Muscle of leg (tissue), 16 donors: ENCODE measurements at places on chromosomes 13 and 19. TPM values are rescaled to one million over a fixed set of nuclear protein-coding genes. Genes with fewer than 3 reads are reported as not detected.
A peak's percentile ranks its signal among the peaks of the same experiment; 100 is the strongest.

The TMEM221 gene
- 1.8 TPM for polyA plus RNA-seq

The ERICH6B gene
- polyA plus RNA-seq: 0.47 TPM

The MCEMP1 gene
- 0.15 TPM for polyA plus RNA-seq

The OR7D2 gene
- not detected for polyA plus RNA-seq

The PIN1 gene
- 79.6 TPM for polyA plus RNA-seq

The EFNA2 gene
- 2.7 TPM for polyA plus RNA-seq

- H3K27ac ChIP-seq: no peak overlapping the region
- H3K4me1 ChIP-seq: peaks cover 2% of the 10 kb centered on the region
- DNase-seq: no peak
- H3K36me3 ChIP-seq: peaks cover 71% of the 10 kb centered on the region
- H3K4me3 ChIP-seq: no peak overlapping the region
Measured at GRCh38 chr13:113178070-113178895, 19.8 kb downstream of the PROZ start.

DNA sequence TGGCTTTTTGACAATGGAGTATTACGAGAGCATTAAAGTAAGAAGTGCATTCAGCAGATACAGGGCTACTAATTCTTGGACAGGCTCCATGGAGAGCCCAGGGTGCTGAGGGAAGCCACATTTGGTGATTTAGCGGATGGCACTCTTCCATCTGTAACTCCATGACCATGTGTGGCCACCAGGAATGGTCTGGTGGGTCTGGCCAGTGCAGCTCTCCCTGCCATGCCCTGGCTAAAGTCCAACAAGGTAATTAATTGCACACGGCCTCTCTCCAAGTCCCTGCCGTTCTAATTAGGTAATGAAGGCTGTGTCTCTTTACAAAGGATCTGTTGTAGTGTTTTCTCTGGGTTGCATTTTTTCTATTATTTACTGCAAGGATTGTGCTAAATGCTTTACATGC is 4.3 kb upstream of the ZFR2 start:
- H3K27me3 ChIP-seq: peaks cover 18% of the 10 kb centered on the region
- H3K27ac ChIP-seq: no peak overlapping the region
- H3K4me3 ChIP-seq: no peak overlapping the region
- H3K4me1 ChIP-seq: no peaks in the 10 kb centered on the region
- H3K36me3 ChIP-seq: no peaks in the 10 kb centered on the region

GRCh38 chr19:5877427-5877826 is 7.1 kb upstream of the FUT5 start:
- H3K4me3 ChIP-seq: no peak overlapping the region
- no peak for DNase-seq

DNA sequence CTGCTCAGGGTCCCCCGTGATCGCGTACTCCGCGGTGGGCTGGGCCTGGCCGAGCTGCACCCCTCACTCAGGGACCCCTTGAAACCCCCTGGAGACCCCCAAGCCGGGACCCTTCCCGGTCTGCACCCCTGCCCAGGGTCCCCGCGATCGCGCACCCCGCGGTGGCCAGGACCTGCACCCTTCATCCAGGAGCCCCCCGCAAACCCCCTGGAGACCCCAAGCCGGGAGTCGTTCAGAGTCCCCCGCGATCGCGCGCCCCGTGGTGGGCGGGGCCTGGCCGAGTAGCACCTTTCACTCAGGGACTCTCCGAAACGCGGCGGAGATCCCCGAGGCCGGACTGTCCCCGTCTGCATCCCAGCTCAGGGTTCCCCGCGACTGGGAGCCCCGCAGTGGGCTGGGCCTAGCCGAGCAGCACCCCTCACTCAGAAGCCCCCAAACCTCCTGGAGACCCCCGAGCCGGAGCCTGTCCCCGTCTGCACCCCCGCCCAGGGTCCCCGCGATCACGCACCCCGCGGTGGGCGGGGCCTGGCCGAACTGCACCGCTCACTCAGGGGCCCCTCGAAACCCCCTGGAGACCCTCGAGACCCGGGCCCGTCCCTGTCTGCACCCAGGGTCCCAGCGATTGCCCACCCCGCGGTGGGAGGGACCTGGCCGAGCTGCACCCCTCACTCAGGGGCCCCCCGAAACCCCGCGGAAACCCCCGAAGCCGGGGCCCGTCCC is 748 bp downstream of the LMNB2 start:
- peak overlapping the region; percentile 97 for H3K4me3 ChIP-seq
- no peaks in the 10 kb centered on the region for H3K27me3 ChIP-seq

DNA sequence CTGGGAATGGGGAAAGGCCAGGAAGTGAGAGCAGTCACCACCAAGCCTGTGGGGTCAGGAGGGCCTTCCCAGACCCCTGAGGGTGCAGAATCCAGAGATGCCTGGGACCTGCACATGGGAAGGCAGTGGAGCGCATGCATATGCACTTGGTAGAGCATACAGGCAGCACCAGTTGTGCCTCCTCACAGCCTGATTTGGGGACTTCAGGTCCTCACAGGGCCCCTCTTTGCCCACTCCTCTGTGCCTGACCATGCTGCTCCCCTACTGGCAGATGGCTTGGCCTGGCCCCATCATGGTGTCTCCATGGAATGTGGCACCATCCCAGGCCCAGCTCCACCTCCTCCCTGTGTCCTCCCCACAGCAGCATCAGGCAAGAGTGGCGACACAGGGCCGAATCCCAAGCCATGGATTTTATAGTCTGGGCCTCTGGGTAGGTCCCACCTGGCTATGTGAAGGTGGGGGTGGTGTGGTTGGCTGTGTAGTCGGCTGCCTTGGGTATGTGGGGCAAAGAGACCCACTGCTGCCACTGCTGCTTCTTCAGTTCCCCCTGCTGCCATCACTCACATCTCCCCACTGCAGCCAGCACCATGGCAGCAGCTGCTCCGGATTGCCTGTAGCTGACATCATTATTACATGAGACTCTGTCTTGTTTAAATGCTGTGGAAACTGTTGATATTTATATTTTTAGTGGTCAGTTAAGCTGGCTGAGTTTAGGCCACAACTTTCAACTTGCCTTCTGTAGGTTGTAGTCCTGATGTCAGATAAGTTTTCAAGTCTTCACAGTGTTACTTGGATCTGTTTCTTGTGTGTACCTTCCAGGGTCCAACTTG is 247.0 kb downstream of the GPC6 start:
- H3K36me3 ChIP-seq: no peaks in the 10 kb centered on the region
- H3K4me1 ChIP-seq: peaks cover 5% of the 10 kb centered on the region
- H3K27ac ChIP-seq: no peak overlapping the region
- no peaks in the 10 kb centered on the region for H3K27me3 ChIP-seq
